Stimulated activated CD4-positive, alpha-beta T cell treated with anti-CD3 and anti-CD28 coated beads, Interleukin-12 subunit alpha, Interleukin-12 subunit beta, amount 100 ng/mL, for 48 hours (primary cell): ENCODE measurements at places on chromosomes 3 and 15.
A peak's percentile ranks its signal among the peaks of the same experiment; 100 is the strongest.

DNA sequence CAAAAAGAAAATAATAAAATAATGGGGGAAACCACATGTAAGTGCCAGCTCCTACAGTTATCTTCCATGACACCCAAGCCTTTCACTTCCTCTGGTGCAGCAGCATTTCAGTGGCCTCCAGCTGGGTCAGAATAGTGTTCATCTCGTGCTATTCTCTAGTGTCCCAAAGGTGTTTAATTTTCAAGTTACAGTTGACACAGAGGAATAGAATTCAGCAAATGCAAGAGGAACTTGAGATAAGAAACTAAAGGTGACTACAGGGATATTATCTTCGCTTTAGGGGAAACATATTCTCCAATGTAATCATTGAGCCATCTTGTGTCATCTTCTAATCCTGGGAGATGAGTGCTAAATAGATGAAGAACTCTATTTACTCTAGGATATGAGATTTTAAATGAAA is 212.8 kb downstream of the EPHA3 start:
- no peak for DNase-seq

GRCh38 chr3:38117748-38118420 is 19.0 kb downstream of the ACAA1 start:
- DNase-seq = peak; percentile 59

DNA sequence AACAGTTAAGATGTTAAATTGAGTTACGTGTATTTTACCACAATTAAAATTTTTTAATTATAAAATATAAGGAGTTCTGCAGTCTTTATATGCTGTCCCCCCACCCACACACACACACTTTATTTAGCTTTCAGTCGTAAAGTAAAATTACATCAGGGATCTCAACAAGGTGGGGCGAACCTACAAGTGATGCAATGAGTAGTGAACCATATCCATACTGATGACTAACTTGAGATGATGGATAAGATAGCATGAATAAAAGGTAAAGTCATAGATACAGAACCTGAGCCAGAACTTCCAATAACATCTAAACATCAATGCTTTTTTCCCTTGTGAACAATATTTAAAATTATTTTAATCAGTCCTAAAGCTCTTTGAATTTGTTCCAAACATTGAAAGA is 77.2 kb downstream of the VPS13C start:
- DNase-seq = no peak

- no peak for DNase-seq
These were observed 163.4 kb downstream of the KLF13 start for GRCh38 chr15:31489801-31490646.

- DNase-seq = no peak
These were observed 2.3 kb upstream of the BMF start for GRCh38 chr15:40110866-40111550.

DNA sequence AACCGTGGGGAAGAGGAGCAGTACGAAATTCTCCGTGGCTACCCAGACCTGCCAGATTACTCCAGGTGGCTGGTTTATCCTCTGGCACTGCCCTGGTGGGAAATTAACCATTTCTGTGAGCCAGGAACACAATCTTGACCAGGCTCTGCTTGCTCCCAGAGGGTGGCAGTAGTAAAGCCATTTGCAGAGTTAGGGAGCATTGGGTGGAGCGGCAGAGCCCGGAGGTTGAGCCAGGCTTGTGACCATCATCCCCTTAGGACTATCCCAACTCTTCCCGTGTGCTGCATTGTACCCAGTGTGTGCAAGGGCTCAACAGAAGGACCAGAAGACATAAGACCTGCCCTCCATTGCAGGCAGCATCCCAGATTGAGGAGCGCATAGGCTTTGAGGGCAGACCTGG is 5.3 kb downstream of the KNG1 start:
- no peak for DNase-seq

GRCh38 chr3:124115956-124116355 is 124.0 kb upstream of the ROPN1 start:
- DNase-seq = no peak

- no peak for DNase-seq
These were observed 11.8 kb upstream of the BCL2L10 start for GRCh38 chr15:52124270-52124880.

DNA sequence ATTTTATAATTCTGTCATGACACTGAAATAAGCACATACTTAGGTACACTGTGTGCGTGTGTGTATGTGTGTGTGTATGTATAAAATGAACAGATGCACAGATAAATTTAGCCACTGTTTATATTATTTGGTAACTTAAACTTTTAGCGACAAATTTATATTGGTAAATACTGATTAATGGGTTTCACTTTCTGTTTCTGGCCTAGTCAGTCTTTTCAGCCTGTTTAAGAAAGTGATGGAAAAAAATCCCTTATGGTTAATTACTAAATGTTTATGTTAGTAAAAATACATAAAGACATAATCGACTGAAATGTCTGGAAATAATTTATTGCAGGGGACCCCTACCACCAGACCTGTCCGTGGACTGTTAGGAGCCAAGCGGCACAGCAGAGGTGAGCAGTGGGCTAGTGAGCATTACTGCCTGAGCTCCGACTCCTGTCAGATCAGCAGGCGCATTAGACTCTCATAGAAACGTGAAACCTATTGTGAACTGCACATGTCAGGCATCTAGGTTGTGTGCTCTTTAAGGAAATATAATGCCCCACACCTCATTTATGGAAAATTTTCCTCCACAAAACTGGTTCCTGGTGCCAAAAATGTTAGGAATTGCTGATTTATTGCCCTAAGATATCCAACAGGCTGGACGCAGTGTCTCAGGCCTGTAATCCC is 717.4 kb downstream of the SI start:
- DNase-seq = no peak

GRCh38 chr3:57951066-57951882 is 56.9 kb upstream of the FLNB start:
- DNase-seq = no peak

GRCh38 chr15:46815765-46816164 is 901.5 kb upstream of the SEMA6D start:
- no peak for DNase-seq

DNA sequence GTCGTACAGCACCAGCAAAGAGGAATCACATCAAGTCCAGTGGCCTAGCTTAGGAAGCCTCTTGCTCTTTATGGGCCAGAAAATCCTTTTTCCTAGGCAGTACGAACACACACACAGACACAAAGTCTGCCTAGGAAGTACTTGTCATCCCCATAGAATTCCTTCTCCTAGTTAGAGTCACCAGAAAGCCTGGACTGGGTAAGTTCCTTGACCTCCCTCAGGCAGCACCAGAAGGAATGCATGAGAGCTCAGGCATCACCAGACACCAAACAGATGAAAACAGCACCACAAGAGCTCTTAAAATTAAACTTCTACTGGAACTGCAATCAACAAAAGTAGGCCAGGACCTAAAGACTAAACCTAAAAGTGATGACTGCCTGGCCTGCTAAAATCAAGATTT is 192.9 kb upstream of the CCDC54 start:
- DNase-seq = no peak

DNA sequence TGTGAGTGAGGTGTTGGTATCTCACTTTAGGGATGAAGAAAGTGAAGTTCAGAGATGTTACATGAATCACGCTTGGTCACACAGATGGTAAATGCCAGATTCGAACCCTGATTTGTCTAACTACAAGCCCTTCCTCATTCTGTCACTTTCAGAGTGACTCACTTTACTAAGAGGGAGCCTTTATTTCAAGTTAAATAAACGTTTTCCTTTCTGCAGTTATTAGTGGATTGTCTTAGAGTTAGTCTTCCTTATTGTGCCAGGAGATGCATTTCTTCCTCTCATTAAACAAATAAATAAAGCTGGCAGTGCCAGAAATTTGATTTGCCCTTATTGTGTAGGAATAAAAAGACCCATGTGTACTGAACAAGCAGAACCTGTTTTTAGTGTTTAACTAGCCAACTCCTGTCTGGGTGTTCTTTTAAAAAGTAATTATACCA is 162.5 kb downstream of the AKAP13 start:
- DNase-seq = no peak

DNA sequence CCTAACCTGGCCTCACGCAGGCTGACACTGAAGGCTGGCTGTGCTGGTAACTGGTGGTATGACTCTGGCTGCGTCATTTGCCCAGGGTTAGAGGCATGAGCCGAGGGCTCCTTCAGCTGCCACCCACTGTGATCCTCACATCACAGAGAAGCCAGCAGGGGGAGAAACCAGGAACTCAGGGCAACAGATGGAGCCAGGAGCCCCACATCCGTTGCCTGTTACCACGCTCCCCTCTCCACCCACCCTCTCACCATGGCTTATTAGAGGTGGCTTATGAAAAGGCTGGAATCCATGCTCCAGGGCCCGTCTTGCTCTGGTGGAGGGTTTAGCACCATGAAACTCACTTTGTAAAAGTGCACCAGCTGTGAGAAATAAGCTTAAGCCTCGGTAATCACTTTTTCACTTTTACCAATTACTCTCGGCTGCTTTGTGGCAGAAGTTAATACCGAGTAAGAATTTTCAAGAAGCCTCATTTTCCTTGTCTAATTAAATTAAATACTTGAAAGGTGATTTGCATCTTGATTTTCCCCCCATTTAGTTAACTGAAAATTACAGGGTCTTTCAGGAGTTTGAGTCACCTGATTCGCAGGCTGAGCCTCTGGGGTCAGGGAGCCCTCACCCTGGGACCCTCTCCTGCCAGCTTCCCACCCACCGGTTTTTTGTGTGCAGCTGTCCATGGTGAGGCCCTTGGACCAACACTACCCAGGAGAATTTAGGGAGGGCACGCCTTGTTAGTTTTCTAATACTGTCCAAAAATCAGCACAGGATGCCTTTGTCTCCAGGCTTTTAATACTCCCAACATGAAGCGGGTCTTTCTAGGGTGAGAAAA is 60.9 kb downstream of the ASB7 start:
- DNase-seq = no peak

DNA sequence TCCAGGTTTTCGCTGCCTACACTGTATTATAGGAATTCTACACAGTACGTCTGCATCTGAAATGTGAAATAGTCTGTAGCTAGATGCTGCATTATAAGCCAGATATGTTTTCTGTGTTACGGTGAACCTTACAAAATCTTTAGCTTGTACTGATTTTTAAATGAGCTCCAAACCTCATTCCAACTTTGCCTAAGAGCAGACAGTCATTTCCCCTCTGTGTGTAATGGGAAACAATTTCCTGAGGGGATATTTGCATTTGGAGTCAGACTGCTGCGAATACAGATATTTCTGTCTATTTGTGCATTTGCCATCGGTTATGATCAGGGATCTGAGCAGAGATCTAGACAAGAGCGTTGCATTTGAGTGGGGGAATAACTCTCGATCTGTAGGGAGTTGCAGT is 37.5 kb downstream of the ARNT2 start:
- no peak for DNase-seq

- no peak for DNase-seq
These were observed 59.6 kb upstream of the TSC22D2 start for GRCh38 chr3:150348500-150348899.

DNA sequence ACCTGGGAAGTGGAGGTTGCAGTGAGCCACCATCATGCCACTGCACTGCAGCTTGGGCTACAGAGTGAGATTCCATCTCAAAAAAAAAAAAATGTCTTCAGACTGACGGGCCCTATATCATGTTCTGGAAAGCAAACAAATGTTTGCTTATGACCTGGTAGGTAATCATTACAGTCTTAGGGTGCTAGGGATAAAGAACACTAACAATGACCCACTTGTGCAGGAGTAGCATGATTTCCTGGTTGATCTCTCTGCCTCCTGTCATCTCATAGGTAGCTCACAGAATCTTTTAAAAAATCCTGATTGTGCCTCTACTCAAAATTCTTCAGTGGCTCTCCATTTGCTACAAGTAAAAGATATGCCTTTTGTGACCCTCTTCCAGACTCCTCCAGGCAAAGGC is 74.5 kb upstream of the TSPAN3 start:
- no peak for DNase-seq

- no peak for DNase-seq
These were observed 318.7 kb upstream of the SEMA6D start for GRCh38 chr15:47398594-47398993.

DNA sequence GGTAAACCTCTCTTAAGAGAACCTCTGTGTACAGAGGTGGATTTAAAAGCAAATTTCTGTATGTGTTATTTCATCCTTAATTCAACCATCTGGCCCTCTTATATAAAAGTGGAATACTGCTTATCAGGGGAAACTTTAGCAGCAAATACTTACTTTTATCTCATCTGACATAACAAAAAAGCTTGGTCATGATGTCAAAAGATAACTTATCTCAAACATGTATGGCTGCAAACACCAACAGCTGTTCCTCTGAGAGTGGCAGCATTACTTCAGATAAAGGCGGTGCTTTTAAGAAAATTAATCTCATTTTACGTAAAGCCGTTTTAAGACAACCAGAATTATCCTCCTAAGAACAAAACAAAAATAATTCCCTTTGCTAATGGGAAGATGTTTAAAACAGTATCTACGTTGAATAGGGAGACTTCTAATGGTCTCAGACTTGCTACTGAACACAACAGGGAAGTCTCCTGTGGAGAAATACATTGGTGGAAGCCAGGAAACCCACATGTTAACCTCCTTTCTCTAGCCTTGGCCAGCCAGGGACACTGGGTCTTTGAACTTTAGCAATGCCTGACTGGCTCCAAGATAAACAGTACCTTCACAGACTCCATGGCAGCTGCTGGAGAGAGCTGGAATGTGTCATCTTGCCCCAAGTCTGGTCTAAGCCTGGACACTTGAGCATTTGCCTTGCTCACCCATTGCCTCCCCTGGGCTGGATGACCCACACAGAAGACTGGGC is 18.1 kb downstream of the ARRDC4 start:
- DNase-seq = no peak

DNA sequence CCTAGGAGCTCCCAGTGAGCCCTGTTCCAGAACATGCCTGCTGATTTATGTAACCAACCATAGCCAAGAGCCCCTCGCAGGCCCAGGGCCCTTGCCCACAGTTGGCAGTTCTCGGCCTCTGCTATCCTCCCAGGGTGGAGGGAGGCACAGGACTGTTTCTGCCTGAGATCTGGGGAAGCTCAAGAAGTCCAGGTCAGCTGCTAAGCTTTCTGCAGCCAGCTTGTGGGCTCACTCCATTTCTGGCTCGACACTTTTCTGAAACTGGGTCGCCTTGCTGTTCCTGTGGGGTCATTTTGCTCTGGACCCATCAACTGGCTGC is 72.5 kb upstream of the HERC1 start:
- DNase-seq = no peak

DNA sequence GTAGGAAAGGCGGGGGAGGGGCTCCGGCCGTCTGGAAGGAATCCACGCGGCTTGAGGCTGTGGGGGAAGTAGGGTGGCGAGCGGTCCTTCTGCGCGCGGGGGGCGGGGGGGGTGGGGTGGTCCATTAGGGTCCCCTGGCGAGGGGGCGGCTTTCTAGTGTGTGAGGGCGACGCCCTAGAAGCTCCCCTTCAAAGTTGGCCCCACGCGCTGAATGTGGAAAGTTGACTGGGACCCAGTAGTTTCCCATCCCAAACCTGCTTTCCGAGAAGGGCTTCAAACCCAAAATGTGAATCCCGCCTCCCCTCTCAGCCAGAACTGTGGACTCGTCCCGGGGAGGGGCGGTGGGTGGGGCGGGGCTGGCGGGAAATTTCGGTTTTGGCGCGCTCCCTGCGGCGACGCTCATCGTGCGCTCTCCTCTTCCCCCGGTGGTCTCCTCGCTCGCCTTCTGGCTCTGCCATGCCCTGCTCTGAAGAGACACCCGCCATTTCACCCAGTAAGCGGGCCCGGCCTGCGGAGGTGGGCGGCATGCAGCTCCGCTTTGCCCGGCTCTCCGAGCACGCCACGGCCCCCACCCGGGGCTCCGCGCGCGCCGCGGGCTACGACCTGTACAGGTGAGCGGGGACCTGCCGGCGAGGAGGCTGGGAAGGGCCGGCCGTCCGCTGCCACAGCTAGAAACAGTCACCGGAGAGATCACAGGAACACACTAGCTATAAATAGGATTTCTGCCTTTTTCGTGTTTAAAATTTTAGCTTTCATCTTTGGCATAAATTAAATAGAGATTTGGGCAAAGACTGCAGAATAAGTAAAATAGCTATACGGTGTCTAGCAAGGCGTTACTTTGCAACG is 790 bp downstream of the DUT start:
- peak; percentile 74 for DNase-seq
